Hypothalamus (tissue), 51 donors: ENCODE measurements at places on chromosomes 12 and 14.

GRCh38 chr12:93568091-93568490, 4.4 kb upstream of the SOCS2 start:
- DNase-seq: no peak

DNA sequence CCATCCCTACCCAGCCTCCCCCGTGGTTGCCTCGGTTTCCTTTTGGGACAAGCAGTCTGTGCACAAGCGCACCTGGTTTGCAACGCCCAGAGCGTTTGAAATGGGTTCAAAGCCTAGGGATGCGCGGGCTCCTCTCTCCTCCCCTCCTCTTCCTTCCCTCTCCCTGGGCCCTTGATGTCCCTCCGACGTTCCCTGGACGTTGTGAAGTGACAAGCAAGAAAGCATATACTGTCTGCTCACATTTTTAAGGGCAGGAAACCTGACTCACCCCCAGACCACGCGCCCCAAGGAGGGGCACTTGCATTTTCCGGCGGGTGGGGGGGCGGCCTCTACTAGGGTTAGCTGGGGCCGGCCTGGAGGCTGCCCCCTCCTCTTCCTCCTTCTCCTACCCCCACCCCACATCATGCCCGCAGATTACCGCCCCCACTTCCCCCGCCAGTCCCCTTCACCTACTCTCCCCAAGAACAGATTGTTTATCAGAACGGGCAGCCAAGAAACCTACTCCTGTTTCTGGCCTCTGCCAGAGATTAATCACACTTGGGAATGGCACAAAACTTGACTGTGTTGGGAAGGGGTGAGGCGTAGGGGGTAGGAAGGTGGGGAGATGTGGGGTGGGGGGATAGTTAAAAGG, 9.5 kb upstream of the IRF2BPL start:
- DNase-seq: peak; percentile 56

GRCh38 chr12:12443431-12443878, 86.6 kb downstream of the BORCS5 start:
- DNase-seq: no peak

DNA sequence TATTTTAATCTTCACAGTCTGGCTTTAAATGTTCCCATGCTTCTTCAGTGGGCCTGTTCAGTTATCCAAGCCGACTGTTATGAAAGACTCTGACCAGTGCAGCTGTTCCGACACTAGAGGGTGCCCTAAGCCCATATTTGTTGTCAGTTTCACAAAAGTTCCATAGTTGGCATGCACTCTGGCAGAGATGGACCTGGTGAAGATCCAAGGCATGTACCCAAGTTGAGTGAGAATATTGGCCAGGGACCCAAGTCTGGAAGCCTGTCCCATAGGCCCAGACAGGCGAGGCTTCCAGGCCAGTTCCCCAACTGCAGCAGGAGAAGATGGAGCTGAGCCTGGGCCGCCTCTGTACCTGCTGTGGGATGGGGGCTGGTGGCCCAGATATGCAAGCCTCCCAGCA, 27.4 kb upstream of the GUCY2C start:
- peak; percentile 19 for DNase-seq

GRCh38 chr12:115820656-115821055, 456.8 kb downstream of the MED13L start:
- no peak for DNase-seq

- DNase-seq: no peak
Observed at GRCh38 chr12:68446901-68447796, 115.0 kb upstream of the MDM1 start.

- DNase-seq: no peak
Observed at GRCh38 chr12:32615441-32615840, 63.7 kb upstream of the DNM1L start.

- no peak for DNase-seq
Observed at GRCh38 chr14:34354556-34354955, 107.5 kb downstream of the SPTSSA start.

- DNase-seq: no peak
Observed at GRCh38 chr12:57487055-57487596, 742 bp upstream of the MARS1 start.
